ENCODE measurements at places on chromosomes 12 and 14.

DNA sequence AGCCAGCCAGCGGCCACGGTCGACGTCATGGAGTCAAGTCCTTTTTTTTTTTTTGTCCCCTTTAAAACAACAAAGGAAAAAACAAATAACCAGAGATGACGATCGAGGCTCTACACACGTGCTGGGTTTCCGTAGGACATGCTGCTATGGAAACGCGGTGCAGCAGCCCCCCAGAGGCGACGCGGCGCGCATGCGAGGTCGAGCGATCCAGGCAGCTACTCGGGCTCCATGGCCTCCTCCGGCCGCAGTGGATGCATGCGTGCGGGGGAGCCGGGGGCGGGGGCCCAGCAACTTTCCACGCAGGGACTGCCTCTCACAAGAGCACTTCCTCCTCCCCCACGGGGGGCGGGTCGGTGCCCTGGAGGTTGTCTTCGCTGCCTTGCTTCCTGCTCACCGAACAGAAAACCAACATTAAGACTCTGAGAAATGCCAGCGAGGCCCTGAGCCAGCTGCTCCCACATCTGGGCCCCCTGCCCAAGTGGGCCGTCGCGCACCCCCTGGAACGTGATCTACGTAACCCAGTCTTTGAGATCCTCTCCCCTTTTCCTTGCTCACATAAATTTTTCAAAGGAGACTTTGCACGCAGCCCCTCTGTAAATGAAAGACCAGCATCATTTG lies 30.7 kb downstream of the P2RX4 start:
- DNase-seq: peak; percentile 71

- no peak for DNase-seq
Observed at GRCh38 chr14:81164167-81164774, 56.5 kb downstream of the GTF2A1 start.

GRCh38 chr12:126343321-126343720 lies 1278.1 kb downstream of the AACS start:
- DNase-seq: no peak

GRCh38 chr12:72995616-72996015 lies 723.4 kb downstream of the TRHDE start:
- no peak for DNase-seq

DNA sequence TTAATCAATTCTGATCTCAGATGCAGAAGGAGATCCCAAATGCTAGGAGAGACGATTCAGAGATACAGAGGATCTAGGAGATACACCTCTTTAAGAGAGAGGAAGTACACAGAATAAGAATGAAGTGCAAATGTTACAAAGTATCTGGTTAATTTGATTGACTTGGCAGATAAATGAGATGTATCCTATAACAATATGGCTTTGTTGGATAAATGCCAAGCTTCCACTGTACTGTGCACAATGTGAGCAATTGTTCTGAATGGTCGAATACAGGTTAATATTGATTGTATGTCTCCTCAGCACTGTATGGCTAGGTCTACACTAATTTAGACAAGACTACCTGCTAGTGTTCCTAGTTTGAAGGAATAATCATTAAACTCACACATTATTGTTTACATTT lies 119.6 kb upstream of the PTPRB start:
- no peak for DNase-seq

DNA sequence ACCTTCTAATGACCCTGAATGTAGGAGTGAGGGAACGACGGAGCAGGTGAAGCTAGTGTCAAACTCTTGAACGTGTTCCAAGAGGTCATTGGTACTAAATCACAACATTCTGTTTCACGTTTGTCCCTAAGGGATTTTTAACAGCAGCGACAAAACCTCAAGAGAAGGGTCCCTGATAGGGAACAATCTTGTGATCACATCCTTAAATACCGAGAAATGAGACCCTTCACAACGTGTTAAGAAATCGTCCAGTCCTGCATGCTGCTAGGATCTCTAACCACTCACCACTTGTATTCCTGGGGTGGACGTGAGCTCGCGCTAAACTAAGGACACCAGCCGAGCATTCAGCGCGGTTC lies 134.1 kb upstream of the KRAS start:
- DNase-seq: no peak

DNA sequence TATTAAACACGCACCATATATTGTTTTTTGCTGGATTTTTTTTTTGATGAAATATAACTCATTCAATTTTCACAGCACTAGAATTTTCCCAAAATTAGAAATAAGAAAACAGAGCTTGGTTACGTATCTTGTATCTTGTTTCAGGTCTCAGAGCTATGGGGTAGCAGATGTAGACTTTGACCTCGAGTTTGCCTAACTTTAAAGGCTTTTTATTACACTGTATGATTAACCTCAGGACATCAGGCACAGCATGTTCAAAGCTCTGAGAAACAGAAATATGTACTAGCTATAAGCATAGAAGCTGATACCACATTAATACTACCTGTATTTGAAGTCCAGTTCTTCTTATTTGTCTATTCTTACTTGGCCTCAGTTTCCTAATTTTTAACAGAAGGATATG lies 171.9 kb upstream of the KITLG start:
- DNase-seq: no peak

- no peak for DNase-seq
Observed at GRCh38 chr14:61489512-61489911, 168.1 kb downstream of the PRKCH start.

GRCh38 chr12:15581006-15581405 lies 208.2 kb downstream of the EPS8 start:
- no peak for DNase-seq

- DNase-seq: no peak
Observed at GRCh38 chr14:61813096-61813606, 50.9 kb downstream of the SNAPC1 start.

GRCh38 chr12:37672655-37673260 lies 643.8 kb upstream of the ALG10B start:
- no peak for DNase-seq

- no peak for DNase-seq
Observed at GRCh38 chr12:95083471-95083870, 10.1 kb upstream of the NR2C1 start.

- DNase-seq: no peak
Observed at GRCh38 chr12:120237360-120238171, 28.0 kb downstream of the PXN start.

DNA sequence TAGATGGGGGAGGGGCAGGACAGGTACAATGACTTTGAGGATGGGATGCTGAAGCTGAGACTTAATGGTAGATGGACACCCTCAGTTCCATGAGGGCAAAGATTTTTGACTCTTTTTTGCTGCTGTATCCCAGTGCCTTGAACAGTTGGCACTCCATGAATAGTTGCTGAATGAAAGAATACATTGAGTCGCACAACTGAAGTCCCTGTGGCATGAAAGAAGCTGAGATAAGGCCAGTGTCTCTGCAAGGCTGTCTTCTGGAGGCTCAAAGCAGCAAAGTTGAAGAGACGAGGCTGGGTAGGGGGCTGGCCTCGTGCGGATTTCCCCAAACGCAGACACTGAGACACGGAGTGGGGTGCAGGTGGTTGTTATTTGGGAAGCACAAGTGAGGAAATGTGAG lies 179.3 kb downstream of the ADCK1 start:
- DNase-seq: no peak

GRCh38 chr12:56476972-56477432 lies 8.6 kb downstream of the SPRYD4 start:
- DNase-seq: no peak

GRCh38 chr12:26047401-26048226 lies 77.2 kb downstream of the BHLHE41 start:
- DNase-seq: no peak

DNA sequence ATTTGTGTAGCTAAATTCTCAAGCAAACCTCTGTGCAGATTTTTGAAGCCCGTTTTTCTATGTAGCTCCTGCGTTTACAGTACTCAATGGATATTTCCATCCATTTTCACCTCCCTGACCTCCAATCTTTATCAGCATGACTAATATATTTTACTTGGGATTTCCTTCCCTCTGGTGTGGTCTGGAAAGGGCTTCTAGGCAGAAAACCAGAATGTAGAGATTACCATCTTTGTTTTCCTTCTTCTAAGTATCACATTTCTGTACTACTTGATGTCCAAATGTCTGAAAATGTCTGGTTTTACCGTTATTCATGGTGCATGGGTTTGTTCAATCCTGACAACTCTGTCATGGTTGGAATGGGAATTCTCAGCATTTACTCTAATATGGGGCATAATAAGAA lies 907.6 kb upstream of the FLRT2 start:
- DNase-seq: no peak

DNA sequence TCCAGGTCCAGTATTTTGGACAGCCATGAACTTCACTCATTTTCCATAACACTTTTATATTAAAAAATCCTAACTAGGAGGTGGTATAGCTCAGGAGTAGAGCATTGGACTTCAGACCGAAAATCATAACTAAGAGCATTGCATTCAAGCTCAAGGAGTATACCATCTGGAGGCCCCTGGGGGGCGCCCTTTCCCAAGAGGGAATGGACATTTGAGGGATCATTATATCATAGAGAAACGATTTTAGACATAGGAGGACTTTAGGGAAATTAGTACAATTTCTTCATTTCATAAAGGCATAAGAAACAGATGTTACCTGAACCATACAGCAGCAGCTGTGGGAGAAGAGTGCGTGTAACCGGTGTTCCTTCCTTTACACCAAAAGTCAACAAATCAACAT lies 5.2 kb upstream of the ATG14 start:
- no peak for DNase-seq

- DNase-seq: peak; percentile 31
Observed at GRCh38 chr12:56836800-56837663, 73.9 kb downstream of the HSD17B6 start.

GRCh38 chr12:97223419-97223818 lies 239.2 kb upstream of the RMST start:
- no peak for DNase-seq

DNA sequence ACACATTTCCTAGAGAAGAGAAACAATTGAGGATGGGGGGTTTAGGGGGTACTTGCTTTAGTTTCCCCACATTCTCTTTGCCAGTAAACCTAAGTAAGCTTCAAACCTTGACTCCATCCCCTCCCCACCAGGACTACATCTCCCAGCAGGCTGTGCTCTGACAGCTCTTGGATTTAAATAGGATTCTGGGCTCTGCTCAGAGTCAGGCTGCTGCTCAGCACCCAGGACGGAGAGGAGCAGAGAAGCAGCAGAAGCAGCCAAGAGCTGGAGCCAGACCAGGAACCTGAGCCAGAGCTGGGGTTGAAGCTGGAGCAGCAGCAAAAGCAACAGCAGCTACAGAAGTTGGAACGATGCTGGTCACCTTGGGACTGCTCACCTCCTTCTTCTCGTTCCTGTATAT lies 20.6 kb downstream of the RDH12 start:
- no peak for DNase-seq

GRCh38 chr14:68164711-68165113 lies 345.1 kb downstream of the RAD51B start:
- no peak for DNase-seq

- peak; percentile 43 for DNase-seq
Observed at GRCh38 chr12:130761537-130762318, 45.6 kb upstream of the RIMBP2 start.

GRCh38 chr12:47709237-47709636 lies 3.4 kb upstream of the RPAP3 start:
- DNase-seq: no peak

- no peak for DNase-seq
Observed at GRCh38 chr14:34348592-34348991, 113.4 kb downstream of the SPTSSA start.

GRCh38 chr12:3182426-3182825 lies 105.2 kb downstream of the TSPAN9 start:
- DNase-seq: no peak

- no peak for DNase-seq
Observed at GRCh38 chr12:64636856-64637255, 26.6 kb downstream of the RASSF3 start.

- DNase-seq: peak; percentile 38
Observed at GRCh38 chr12:95623554-95624170, 72.4 kb upstream of the USP44 start.

DNA sequence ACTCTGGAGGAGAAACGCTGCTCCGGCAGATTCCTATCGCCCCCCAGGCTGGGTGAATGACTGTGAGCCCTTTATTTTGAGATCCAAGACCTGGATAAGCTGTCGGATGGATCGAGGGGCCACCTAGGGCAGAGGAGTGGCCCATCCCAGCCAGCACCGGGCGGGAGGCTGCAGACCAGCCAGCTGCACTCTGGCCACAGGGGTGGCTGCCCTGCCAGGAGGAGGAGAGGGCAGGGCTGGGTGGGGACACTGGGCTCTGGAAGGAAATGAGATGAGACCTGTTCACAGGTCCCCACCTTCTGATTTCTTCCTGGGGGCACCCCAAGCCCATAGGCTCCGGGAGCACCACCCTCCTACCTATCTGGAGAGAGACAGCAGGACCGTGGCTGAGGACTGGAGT lies 140.0 kb downstream of the PIWIL1 start:
- no peak for DNase-seq

DNA sequence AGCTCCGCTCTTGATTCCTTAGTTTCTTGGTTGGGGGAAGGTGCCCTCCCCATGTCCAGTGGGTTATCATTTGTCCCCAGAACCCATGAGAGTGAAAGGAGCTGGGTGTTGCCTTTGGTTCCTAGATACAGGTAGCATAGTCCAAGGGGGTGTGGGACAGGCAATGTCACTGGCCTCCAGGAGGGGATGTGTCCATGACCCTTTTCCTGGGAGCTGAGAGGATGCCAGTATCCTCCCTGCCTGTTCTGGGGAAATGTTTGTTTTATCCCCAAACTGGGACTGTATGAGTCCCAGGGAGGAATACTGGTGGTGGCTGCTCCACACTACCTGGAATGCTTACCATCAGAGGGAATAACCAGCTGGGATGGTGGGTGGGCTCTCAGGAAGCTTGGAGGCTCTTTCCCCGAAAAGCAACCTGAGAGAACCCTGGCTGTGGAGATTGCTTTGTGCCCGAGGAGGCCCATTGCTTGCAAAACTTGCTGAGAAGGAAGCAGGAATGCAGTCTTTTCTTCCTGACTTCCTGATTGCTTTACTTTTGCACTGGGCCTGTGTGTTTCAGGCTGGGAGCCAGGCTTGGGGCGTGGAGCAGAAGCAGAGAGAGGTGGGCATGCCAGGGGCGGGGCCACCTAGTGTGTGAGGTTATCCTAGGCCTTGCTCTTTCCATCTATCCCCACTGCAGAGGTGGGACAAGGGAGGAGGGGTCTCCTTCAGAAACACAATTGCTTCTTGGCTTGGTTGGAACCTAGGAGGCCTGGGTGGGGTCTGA lies 715 bp upstream of the SLC10A1 start:
- DNase-seq: no peak

GRCh38 chr12:100632445-100632892 lies 59.0 kb downstream of the GAS2L3 start:
- no peak for DNase-seq

DNA sequence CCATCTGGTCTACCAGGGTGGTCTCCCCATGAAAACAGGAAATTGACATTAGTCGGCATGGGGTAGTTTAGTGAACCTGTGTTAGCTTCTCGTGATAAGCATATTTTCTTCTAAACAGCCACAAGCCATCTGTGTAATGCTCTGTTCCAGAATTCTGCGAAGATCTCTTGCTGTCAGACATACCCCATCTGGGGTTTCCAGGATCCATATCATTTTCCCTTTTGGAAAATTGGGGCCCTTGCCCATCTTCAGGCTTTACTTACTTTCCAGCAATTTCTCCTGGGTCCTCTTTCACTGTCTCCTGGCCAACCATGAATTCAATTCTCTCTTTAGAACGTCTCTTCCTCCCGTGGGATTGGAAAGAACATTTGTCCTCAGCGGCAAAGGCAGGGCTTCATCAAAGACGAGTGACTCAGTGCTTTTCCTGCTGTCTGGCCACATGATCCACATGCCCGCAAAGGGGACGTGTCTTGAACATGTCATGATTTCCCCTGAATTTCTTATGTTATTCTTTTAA lies 21.4 kb upstream of the NCOR2 start:
- DNase-seq: no peak

GRCh38 chr12:67434671-67435370 lies 165.7 kb downstream of the CAND1 start:
- no peak for DNase-seq

- no peak for DNase-seq
Observed at GRCh38 chr12:111010061-111010460, 89.7 kb upstream of the MYL2 start.

Measured in activated CD4-positive, CD25-positive, alpha-beta regulatory T cell treated with anti-CD3 and anti-CD28 coated beads, Interleukin-2, amount 50 U/mL, for 72 hours (primary cell).